ENCODE measurements at places on chromosomes 12 and 14.

DNA sequence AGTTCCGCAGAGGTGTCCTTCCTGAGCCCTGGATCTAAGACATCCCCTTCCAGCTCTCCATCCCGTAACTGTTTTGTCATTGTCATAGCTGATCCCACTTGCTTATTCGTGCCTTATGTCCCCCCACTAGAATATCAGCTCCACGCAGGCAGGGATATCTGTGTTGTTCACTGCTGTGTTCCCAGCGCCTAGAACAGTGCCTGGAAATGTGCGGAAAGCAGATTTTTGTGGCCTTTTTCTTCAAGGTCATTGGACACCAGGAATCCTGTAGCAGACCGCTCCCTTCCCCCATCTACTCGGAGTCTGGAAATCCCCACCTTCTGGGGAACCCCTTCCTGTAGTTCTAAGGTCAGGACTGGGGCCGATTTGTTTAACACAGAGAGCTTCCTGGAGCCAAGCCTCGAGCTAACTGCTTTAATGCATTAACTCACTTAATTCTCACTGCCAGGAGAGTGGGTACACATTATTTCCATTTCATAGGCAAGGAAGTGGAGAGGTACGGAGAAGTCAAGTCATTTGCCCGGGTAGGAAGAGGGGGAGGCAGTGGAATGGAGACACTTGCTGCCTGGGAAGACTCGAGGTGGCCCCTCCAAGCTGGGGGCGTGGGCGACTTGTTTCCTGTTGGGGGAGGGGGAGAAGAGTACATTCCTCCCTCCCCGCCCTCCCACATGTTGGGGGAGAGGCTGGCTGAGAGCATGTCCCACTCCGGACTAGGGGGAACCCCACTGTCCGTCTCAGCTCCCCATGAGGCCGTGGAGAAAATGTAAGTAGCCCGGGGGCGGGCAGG lies 1.2 kb upstream of the SH2B3 start:
- no peak for DNase-seq

- no peak for DNase-seq
Observed at GRCh38 chr14:100836941-100837804, 11.3 kb downstream of the MEG3 start.

GRCh38 chr14:89688507-89689211 lies 265.9 kb downstream of the EFCAB11 start:
- no peak for DNase-seq

GRCh38 chr14:63956326-63956725 lies 103.5 kb downstream of the SYNE2 start:
- no peak for DNase-seq

DNA sequence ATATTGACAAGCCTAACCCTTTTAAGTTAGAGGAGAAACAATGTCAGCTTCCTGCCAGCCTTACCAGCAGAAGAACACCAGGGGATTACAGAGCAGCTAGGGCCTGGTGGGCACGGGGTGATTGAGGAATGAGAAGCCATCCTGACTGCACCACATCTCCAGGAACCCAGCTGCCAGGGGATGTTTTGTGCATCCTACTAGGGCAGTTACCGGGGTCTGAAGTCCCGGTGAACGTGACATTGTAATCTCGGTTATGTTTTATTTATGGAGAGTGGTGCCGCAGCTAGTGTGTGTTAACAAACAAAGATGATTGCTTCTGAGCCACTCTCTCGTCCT lies 115.9 kb downstream of the BCL11B start:
- DNase-seq: no peak

- DNase-seq: no peak
Observed at GRCh38 chr12:92312463-92312964, 166.9 kb upstream of the BTG1 start.

Data from pulmonary artery endothelial cell (primary cell).